ENCODE measurements at places on chromosomes 1 and 21.

DNA sequence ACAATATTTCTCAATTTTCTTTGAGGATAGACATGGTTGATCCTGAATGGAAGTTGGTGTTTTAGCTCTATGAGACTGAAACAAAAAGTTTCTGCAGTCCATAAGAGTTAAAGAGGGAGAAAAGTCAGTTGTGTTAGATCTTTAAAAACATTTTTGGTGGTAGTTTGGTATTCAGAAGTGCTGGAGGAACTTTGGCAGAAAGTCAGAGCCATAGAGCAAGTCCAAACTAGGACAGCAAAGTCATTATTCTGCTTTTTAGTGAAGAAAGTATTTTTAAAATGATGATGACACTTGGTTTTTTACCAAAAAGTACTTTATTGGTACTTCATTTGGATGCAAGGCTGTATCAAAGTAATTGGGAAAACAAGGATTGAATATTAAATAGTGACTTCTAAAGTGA, 41.8 kb downstream of the FNBP1L start:
- DNase-seq = no peak

DNA sequence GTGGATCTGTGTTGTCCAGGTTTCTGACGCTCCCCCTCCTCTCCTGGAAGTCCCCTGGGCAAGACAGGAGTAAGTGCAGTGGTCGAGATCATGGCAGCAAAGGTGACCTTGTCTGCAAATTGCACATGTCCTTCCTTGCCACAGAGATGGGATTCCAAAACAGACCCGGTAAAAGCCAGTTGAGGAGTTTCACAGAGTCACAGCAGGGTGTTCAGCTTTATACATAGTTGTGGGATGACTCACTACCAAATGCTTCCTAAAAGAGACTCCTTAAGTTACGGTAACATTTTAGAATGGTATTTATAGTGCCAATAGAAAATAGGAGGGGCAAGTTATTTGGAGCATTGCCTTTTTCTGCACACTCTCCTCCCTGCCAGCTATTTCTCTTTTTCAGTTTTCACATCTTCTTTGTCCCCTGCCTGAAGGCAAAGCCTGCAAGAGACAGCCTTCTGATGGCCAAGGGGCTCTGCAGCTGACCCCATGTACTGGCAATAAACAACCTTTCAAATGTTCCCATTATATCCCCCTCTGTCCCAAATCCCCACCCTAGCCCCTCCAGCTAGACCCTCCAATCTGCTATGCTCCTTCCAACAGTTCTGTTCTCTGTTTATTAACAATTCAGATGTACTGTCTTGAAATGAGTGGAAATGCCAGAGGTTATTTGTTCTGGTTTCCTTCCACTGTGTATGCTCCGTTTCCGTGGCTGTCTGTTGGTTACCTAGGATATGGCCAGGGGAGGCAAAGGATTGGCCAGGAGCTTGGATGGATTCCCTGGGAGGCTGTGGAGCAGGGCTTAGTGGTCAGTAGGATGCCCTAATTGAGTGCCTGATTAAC, 115.0 kb downstream of the TGFB2 start:
- DNase-seq = no peak

GRCh38 chr1:206971029-206971655, 882 bp upstream of the FCAMR start:
- no peak for DNase-seq

DNA sequence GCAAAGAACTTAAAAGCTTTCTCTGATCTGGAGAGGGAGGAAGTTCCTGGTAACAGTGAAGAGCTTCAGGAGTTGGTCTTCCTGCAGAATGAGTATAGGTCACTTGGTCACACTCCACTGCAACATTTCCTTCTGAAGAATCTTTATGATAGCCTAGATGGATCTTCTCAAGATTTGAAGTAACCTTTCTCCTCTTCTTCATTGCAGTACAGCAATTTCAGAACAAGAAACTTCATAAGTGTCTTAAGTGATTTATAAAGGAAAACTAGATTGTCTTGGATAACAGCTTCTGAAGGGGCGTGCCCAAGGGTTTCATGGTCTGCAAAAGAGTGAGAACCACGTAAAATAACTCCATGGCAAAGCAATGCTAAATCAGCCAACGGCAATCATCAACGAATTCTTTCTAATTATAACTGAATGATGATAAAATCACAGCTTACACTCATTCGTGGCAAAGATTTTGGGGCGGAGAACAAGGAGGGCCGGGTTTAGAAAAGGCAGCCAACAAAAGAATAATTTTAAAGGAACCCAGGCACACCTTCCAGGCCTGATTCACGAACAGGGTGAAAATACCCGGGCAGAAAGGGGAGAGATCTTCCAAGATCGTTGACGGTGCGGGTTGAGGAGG, 53.9 kb upstream of the ASPM start:
- DNase-seq = no peak

GRCh38 chr1:171142416-171143385, 42.4 kb upstream of the FMO2 start:
- no peak for DNase-seq

GRCh38 chr21:44932408-44933181, 7.2 kb upstream of the SLX9 start:
- no peak for DNase-seq

DNA sequence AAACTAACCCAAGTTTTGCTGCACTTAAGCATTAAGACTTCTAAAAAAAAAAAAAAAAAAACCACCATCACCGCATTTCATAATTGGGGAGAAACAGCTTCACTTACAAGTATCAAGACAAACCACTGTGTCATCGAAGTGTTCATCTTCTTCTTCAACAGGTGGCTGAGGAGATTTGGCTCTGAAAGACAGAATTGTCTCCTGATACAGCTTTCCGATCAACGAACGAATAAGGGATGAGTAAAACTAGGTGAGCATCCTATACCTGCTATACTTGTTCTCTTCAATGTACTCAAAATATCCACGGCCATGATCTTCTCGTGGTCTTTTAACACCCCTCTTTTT, 2.0 kb downstream of the HNRNPU start:
- DNase-seq = no peak

- DNase-seq = no peak
Measured at GRCh38 chr1:50705699-50706098, 254.4 kb downstream of the FAF1 start.

GRCh38 chr1:46152016-46152415, 19.6 kb upstream of the PIK3R3 start:
- no peak for DNase-seq

- DNase-seq = no peak
Measured at GRCh38 chr21:42414066-42414465, 10.4 kb downstream of the UBASH3A start.

All from esophagus squamous epithelium (tissue), 5 donors.